ENCODE measurements at places on chromosomes 2 and 18.

- DNase-seq, result no peak
Measured at GRCh38 chr2:4501525-4501924, 798.1 kb downstream of the DCDC2C start.

GRCh38 chr18:74139888-74140287, 7.7 kb downstream of the FBXO15 start:
- no peak for DNase-seq

GRCh38 chr2:23436346-23437098, 51.5 kb downstream of the KLHL29 start:
- DNase-seq, result no peak

GRCh38 chr2:231422056-231422455, 26.5 kb downstream of the B3GNT7 start:
- no peak for DNase-seq
